ENCODE measurements at places on chromosomes 2 and 18. TPM values are rescaled to one million over a fixed set of nuclear protein-coding genes. Genes with fewer than 3 reads are reported as not detected.

CD302 gene
- total RNA-seq: 2.4 TPM

GPR35 gene
- total RNA-seq: 0.39 TPM

PHOSPHO2 gene
- total RNA-seq: 12.2 TPM

ICOS gene
- total RNA-seq: not detected

SERPINB11 gene
- total RNA-seq: not detected

ANKRD30B gene
- total RNA-seq: not detected

LIMS2 gene
- total RNA-seq: 1.3 TPM

HNMT gene
- 3.4 TPM for total RNA-seq

All from GM23338 (cell line).